ENCODE measurements at places on chromosomes 12 and 14. TPM values are rescaled to one million over a fixed set of nuclear protein-coding genes. Genes with fewer than 3 reads are reported as not detected.

The WDHD1 gene
- total RNA-seq, result 12.3 TPM

The TPPP2 gene
- not detected for total RNA-seq

The ADAM21 gene
- total RNA-seq, result not detected

The KCNA1 gene
- 4.3 TPM for total RNA-seq

The TSPAN19 gene
- total RNA-seq, result 0.22 TPM

The WIF1 gene
- total RNA-seq, result 284 TPM

The LRRC9 gene
- total RNA-seq, result 3.4 TPM

The BMP4 gene
- 39.9 TPM for total RNA-seq

The TAS2R10 gene
- 5.8 TPM for total RNA-seq

The PPP1R36 gene
- 1.5 TPM for total RNA-seq

The TAS2R42 gene
- total RNA-seq, result not detected
